ENCODE measurements at places on chromosomes 4 and X.

- no peak for DNase-seq
Measured at GRCh38 chrX:26328608-26329319, 112.8 kb downstream of the MAGEB5 start.

DNA sequence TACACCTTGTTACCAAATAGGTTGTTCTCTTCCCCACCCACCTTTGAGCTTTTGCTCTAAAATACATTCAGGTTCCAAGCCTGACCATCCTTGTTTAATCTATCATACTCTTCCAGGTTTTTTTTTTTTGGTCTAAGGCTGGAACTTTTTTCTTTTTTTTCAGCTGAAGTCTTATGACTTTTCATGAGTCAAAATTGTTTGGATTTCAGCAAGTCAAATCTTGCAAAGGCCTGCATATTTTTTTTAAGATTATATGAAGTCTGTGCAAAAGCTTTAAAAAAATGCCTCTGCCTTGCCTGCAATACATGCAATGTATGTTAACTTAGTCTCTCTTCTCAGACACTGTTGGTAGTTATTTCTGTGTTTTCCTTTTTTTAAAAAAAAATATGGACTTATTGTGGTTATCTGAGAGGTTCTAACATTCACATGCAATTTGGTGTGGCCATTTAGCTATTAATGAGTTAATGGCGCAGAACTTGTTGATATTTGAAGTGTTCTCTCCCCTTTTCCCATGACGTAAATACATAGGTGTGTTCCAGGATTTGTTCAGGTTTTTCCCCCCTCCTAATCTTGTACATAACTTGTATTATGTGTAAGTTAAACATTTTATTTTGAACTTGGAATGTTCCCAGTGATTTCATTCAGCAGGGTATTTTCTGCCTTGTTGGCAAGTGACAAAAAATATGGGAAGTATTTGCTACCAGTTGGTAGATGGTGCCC, 58.7 kb downstream of the CCKAR start:
- no peak for DNase-seq

GRCh38 chrX:148610328-148610698, 109.9 kb downstream of the AFF2 start:
- no peak for DNase-seq

GRCh38 chr4:55673424-55673823, 37.3 kb upstream of the NMU start:
- DNase-seq: no peak

DNA sequence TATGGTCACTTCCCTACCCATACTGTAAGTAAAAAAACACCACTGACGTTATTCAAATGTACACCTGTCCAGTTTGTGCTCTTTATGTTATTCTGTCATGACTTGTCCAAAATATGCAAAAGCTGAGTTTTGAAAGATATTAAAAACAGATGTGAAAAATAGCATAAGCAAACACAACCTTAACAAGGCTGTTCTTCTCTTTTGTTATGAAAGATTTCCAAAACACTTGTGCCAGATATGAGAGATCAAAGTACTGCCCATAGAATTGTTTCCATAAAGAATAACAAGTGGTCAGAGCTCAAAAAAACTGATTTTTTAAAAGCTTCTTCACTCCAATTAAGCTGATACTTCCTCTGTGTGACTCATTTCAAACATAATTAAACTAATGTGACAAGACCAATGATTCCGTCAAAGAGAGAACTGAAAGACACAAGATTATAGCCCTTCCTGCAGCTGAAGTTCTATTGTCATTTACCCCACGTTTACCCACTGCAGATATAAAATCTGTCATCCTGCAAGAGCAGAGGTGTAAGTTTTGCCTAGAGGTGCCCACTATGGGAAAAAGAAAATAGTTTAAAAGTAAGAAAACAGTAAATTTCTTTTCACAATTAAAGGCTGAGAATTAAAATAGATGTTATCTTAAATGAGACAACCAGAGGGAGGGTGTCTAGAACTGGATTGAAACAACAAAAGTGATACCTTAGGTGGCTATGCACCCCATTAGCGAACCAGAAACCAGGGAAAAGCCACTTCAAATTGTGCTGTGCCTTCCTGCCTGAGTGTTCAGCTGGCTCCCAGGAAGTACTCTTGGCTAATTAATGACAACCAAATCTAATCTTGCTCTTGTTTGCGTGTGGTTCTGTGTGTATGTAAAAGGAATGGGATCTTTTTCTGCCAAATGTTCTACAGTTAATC, 30.1 kb downstream of the RASSF6 start:
- no peak for DNase-seq

- DNase-seq: no peak
Measured at GRCh38 chr4:93351846-93352245, 476.7 kb upstream of the ATOH1 start.

GRCh38 chr4:184734758-184735157, 862 bp upstream of the CENPU start:
- DNase-seq: no peak

DNA sequence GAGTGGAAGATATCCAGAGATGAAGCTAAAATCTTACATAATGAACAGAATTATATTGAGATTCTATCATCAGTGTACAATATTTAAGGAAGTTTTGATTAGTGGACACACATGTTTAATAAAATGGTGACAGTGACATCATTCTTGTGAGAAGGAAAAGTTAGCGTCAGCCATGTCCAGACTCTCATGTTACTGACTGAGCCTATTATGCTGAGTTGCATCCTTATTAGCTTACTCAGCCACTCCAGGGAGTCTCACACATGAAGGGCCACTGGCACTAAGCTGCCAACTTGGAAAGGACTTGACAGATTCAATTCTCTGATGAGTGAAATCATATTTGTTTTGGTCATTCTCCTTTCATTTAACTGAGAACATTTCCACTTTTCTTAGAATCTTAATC, 170.6 kb downstream of the BANK1 start:
- DNase-seq: no peak

All from central memory CD8-positive, alpha-beta T cell (primary cell).